ENCODE measurements at places on chromosomes 1 and 21.

DNA sequence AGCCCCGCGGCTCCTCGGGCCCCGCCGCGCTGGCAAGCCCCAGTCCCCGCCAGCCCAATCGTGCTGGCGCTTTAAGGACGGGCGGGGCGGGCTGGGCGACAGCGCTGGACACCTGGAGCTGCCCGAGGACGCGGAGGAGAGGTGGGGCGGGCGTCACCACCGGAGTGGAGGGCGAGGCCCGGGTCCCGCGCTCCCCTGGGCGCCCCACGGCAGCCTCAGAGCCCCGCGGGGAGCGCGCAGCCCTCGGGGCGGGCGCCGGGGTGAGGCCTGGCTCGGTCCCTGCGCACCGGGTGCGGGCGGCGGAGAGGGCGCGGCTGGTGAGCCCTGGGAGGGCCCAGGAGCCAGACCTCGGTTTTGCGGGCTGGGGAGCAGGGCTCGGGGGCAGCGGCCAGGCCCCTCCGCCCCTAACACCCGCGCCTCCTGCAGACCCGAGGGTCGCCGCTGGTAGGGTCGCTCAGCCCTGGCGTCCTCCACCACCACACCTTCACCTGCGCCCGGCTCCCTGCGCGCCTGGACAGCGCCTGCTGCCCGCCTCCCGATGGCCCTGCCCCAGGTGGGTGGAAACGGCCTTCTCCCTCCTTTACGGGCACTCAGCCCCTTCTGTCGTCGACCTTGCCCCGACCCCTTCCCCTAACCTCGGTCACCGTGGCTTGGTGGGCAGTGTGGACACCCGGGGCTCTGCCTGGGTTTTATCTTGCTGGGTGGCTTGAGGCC, at the start of gene TMEM61:
TSS of gene TMEM61 (plus strand) at position 101 of the 714 bp plus-strand sequence. CDS start at position 539, 438 bp downstream.
- no peak for DNase-seq

DNA sequence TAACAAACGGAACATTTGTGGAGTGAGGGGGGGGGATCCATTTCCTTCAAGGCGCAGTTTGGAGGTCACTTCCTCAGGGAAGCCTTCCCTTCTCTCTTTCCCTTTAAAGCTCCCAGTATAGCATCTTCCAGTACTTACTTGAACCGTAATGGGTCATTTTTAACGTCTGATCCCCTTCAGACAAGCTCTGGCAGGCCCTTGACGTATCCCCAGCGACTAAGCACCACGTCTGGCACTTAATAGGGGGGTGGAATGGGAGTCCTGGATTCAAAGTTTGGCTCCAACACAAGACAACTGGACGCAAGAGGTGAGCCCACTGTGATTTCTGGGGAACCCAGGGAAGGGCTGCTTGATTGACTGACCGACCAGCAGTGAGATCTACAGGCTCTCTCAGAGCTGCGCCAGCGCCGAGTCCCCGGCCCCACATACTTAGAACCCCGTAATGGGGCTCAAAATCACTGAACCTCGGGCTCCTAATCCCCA, 441 bp downstream of the YARS1 start:
- DNase-seq, result no peak

DNA sequence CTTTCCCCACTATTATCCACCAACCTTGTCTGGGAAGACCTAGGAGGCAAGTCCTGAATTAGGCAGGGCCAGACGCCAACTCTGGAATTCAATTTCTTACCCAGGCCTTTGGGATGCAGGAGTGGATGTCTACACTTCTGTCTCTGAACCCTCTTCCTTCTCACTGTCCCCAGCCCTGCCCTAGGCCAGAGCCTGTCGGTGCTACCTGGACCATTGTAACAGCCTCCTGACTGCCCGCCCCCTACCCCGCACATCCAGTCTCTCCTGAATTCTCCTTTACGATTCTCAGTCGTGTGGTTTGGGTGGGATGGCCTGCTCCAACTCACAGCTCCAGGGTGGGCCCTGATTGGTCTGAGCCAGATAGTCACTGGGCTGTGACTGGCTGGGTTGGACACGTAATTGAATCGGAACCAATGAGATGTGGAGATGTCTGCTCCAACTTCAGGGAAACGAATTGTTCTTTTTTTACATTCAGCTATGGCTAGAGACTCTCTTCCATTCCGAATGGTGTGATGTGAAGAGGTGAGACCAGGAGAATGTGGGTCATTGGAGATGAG, 304.6 kb downstream of the PTPRU start:
- no peak for DNase-seq

DNA sequence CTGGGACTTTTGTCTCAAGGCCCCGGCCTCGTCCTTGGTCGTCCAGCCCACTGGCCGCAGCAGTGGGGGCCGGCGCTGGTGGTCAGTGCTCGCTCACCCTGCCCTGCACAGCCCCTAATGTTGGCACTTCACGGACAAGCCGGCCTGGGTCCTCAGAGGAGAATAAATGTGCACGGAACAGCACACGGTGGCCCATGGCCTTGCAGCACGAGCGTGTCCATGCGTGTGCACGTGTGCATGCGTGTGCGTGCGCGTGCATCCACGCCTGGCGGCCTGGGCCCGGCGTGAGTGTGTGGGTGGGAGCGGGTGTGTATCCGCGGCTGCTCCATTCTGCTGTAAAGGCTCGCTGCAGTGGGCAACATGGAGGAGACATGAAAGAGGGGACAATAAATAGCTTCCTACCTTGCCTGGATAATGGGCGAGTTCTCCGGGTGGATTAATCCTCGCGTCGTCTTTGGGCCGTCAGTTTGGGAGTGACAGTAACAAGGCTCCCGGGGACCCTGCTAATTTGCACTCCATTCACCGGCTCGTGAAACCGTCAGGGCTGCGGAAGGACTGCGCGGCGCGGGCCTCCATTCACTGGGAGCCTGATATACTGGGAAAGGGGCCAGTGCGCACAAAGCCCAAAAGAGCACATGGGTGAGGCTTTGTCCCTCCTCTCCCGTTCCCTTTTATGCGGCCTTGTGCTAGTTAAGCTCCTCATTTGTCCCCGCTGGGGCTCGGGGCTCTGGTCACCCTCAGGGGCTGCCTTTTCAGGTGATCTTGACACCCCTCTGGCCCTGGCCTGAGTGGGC, 142.8 kb downstream of the PRDM16 start:
- DNase-seq, result no peak

DNA sequence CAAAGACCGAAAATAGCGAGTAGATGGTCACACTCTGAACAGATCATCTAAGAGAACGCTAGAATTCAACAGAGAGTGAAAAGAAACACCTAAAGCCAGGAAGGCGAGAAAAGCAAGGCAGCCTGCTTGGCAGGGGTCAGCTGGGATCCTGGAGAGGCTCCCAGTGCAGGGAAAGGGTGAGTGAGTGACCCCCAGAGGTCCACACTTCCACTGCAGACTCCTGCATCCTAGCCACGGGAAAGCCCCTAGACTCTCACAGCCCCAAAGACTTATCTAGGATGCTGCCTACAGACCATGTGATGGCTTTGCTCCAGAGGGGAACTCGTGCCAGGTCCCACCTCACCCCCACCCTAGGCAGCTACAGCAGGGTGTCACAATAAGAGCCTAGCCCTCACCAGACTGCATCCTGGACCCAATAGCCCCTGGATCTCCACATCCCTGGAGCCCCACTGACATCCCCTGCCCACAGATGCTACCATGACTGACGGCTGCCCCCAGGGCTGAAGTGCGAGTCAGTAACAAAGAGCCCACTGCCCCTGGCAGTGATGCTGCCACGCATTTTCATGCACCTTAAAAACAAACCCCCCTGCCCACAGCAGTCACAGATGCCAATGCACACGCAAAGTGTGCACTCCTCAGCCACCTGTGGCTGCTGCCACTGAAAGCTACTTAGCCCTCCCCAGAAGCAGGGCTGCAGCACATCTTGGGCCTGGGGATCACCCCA, 62.2 kb downstream of the PSMG1 start:
- no peak for DNase-seq

- no peak for DNase-seq
These were observed 3.6 kb downstream of the PAX7 start for GRCh38 chr1:18634276-18634675.

DNA sequence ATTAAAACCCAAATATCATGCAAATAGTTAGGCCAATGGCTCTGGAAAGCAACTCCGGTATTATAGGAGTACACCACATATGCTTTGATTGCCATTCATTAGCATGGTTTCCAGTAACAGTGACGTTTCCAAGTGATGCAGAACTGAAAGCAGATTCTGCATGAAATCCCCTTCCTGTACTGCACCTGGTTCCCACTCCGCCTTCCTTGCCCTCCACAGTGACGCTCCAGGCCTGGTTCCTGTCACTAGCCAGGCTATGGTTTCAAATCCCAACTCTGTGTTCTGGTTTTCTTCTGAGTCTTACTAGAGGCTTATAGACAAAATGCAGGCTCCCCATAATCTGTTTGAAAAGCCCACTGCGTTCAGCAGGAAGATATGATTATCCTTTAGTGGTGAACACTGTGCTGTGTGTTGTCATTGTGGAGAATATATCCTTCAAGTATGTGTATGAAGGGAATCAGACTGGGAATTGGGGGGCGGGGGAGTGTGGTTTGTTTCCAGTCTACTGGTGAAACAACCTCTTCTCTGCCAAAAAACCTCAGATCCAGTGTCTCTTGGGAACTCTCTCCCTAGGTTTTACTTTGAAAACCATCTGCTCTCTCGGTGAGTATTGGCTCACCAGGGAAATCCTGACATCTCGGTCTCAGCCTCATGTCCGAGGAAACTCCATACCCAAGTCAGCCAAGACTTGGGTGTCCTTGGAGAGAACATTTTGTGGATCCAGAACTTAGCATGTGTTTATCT, 78.7 kb downstream of the TYW3 start:
- DNase-seq, result no peak

DNA sequence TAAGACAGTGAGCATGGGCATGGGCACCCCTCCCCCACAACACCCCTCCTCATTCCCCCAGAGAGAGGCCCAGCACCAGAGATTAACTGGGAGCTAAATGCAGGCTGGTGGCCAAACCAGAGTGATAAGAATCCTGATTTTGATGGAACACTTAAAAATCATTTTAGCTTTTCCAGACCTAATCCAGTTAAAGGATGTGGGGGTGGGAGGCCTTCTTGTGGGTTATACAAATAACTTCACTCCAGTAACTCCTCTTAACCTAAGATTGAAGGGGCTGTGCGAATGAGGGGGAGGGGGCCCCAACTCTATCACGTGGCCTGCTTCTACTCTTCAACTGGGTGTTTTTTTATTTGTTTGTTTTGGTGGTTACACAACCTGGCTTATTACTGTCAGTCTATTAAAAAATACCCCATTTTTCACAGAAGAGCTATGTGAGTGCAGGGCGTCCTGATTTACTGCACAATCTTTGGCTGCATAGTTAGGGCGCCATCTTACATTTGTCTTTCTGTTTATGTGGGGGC, 398.1 kb upstream of the LYPLAL1 start:
- no peak for DNase-seq

DNA sequence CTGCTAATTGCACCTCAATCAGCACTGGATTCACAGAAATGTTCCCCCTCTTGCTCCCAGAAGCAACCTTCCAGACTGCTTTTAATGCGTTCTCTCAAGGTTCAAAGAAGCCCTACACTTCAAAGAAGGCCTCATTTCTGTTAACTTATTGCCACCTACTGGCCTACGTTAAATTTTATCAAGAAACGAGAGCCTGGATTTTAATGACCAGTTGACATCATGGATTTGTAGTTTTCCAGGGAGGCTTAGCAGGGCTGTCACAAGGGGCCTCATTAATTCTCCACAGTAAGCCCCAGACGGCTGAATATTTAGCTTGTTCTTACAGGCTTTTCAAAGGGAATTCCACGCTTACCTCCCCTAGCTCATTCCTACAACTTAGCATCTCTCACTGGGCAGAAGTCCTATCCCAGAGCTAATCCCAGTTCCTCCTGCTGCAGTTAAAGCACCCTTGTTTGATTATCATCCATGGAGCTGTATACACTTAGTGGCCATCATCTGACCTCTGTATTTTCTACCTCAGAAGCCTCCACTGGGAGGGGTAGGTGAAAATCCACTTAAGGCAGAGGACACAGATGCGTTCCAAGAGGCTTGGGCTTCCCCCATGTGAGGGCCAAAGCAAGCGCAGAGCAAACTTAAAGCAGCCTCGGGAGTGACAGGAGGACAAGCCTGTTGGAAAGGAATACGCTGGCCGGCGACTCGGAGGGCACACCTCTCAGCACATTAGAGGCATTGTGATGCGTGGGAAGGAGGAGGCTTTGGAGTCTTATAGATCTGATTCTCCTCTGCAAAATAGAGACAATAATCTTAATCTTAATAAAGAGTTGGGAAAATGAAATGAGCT, 32.2 kb upstream of the CYP4X1 start:
- no peak for DNase-seq

DNA sequence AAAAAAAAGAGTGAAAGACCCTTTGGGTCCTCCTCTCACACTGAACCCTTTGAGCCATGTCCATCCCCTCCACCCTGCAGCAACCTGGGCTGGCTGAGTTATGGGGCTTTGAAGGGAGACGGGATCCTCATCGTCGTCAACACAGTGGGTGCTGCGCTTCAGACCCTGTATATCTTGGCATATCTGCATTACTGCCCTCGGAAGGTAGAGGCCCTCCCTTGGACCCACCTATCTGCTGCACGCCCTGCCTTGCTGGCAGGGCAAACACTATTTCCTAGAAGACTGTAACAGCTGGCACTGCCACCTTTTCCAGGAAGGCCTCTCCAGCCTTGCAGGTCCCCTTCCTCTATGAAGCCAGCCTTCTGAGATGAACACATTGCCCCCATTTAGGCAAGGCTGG, 1.1 kb downstream of the SLC50A1 start:
- no peak for DNase-seq

DNA sequence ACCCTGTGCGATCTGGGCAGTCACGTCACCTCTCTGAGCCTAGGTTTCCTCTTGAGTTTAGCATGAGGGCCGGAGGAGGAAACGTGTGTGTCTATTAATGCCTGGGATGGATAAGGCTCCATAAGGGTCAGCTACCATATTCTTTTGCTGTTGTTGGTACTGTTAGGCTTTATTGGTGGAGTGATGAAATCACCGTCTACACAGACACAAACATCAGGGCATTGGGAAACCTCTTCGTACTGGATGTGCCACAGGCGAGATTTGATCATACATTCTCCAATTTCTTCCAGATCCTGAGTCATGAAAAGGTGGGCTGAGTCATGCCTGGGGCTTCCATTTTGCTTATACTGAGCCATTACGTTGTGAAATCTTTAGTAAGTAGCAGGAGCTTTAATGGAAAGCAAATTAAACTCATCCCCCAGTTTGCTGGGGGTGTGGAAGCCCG, 24.9 kb upstream of the GRHL3 start:
- no peak for DNase-seq

DNA sequence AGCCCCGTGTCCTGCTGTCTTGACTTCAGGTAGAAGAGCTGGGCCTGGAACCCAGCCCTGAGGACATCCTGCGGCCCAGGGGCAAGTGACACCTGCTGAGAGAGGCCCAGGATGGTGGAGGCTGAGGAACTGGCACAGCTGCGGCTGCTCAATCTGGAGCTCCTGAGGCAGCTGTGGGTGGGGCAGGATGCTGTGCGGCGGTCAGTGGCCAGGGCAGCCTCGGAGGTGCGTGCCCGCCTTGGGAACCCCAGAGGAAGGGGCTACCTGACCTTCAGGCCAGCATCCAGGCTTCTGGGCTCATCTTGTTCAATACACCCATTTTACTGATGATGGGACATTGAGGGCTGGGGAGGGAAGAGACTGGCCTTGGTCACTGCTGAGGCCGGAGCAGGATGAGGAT, 2.3 kb downstream of the MIIP start:
- DNase-seq, result no peak
